ENCODE measurements at places on chromosomes 12 and 14.

GRCh38 chr14:61065656-61066055, 84.6 kb downstream of the SLC38A6 start:
- DNase-seq = no peak

GRCh38 chr14:42778984-42779383, 1172.3 kb downstream of the LRFN5 start:
- DNase-seq = peak; percentile 36

DNA sequence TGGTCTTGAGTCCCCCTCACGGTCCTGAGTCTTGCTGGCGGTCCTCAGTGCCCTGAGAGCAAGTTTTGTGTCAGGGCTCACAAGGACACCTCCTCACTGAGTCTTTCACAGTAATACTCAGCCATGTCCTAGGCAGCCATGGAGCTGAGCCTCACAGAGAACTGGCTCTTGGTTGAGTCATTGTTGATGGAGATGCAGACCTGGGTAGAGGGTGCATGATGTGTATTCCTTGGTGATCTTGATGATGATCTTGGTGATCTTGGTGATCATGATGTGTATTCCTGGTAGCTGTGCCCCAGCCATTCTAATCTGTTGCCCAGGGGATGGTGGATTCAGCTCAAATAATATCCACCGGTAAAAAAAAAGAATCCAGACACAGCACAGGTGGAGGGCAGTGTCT, 495.4 kb downstream of the TMEM121 start:
- DNase-seq = no peak

GRCh38 chr12:54786081-54786480, 68.2 kb upstream of the MUCL1 start:
- no peak for DNase-seq

Data from amniotic epithelial cell (primary cell).